Eye (tissue), 1 donor: ENCODE measurements at places on chromosomes 4 and X.

DNA sequence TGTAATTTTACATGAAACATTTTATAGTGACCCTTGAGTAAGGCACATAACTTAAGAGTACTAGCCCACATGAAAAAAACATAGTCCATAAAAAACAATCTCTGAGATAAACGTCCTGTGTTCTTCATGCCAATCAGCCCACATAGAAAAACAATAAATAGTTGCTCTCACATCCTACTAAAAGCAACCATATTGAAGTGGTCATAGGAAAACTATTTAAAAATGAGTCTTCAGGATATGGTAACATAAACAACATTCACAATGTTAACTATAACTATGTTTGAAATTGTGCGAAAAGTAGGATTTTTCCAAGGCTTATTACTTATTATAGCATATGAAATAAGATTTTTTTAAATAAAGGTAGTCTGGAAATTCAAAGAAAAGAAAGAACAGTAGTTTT lies 77.1 kb upstream of the EPHA5 start:
- no peak for DNase-seq

DNA sequence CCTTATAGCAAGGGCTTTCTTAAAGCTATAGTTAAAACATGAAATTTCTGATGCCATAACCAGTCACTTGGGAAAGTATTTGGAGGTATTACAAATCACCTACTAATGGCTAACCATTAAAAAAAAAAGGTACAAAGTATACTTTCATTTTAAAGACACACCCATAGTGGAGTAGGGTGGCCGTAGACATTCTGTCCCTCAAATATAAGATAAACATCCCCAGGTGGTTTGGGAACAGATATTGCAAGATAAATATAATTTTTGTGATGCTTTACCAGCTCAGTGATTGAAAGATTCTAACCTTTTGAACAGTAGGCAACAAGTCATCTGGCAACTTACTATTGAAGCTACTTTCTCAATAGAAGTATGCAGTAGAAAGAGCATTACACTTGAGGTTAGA lies 6.2 kb upstream of the FAT1 start:
- DNase-seq: no peak

- peak; percentile 83 for DNase-seq
Measured at GRCh38 chr4:151324752-151325110, 674 bp downstream of the SH3D19 start.

- DNase-seq: no peak
Measured at GRCh38 chr4:110292994-110293744, 94.8 kb upstream of the ELOVL6 start.

GRCh38 chr4:98496152-98496845 lies 162.1 kb downstream of the TSPAN5 start:
- no peak for DNase-seq

DNA sequence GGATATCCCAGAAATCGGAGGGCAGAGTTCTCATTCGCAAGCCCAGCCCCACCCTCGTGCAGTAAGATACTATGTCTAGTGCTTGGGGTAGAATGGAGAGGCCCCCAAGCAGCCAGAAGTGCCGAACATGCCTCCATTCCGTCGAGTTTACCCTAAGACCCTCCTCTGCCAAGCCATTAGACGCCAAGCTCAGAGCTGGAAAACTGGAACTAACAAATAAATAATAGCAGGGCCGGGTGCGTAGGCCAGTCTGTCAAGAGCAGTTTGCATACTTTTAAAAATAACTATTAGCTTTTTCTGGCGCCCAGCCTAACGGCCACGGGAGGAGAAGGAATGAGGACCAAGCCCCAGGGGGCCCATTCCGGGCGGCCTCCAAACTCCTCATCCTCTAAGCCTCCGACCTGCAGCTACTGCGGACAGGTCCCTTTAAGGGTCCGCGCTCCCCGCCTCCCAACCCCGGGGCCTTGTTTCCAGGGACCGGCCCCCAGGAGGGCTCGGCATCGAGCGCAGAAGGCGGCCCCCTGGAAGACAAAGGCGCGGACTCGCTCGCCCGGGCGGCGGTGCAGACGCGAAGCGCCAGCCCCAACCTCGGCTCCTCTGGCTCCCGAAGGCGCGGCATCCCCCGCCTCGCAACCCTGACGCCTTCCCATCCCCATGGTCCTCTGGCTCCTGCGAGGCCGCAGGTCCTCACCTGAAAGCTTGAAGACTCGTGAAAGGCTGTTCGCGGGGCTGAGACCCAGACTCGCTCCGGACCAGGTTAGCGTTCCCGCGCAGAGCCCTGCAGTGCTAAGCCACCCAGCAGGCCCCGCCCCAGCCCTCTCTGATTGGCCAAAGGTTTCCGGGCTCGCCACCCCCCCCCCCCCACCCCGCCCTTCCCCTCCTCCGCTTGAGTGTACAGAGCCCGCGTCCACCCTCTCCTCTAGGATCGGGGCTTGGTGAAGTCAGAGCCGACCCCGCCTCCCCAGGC lies at the start of gene TMSB15A:
Gene TMSB15A, minus strand, starts transcription at position 765 of the 967 bp plus-strand sequence.
- peak; percentile 91 for DNase-seq
